Activated B cell treated with CpG ODN at 0.5 μM for 24 hours (primary cell): ENCODE measurements at places on chromosomes 7 and 10. TPM values are rescaled to one million over a fixed set of nuclear protein-coding genes. Genes with fewer than 3 reads are reported as not detected.

DNA sequence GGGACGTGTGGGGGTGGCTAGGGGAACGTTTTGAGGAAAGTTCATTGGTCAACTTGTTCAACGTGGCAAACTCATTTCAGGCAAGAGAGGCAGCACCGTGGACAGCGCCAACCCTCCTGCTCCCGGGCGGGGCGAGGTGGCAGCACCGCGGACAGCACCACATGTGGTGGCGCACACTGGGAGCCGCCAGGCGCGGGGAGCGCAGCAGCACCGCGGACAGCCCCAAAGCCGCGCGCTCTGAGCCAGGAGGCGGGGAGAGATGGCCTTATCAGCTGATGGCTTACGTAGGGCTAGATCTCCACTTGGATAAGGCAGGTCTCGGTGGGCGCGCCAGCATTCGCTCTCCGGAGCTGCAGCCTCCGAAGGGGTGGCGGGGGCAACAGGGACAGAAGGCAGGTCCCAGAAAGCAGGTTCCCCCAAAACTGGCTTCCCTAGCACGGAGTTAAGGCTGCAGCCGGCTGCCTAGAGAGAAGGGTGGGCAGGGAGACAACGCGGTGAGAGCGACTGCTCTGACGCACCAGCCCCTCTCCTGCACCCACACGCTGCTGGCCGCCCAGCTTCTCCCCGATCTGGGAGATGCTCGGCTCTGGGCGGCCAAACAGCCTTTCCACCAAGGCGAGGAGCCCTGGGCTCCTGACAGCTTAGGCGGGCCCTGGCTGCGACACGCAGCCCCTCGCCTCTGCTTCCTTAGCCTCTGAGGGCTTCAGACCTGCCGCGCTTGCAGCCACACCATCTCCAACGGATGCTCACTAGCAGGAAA is at the start of gene HTR5A:
TSS of gene HTR5A (plus strand) at position 333 of the 760 bp plus-strand sequence. CDS start 576 bp downstream, outside the sequence.
- DNase-seq, result peak; percentile 32

- no peak for DNase-seq
Measured at GRCh38 chr10:87960230-87960629, 96.8 kb downstream of the PTEN start.

DNA sequence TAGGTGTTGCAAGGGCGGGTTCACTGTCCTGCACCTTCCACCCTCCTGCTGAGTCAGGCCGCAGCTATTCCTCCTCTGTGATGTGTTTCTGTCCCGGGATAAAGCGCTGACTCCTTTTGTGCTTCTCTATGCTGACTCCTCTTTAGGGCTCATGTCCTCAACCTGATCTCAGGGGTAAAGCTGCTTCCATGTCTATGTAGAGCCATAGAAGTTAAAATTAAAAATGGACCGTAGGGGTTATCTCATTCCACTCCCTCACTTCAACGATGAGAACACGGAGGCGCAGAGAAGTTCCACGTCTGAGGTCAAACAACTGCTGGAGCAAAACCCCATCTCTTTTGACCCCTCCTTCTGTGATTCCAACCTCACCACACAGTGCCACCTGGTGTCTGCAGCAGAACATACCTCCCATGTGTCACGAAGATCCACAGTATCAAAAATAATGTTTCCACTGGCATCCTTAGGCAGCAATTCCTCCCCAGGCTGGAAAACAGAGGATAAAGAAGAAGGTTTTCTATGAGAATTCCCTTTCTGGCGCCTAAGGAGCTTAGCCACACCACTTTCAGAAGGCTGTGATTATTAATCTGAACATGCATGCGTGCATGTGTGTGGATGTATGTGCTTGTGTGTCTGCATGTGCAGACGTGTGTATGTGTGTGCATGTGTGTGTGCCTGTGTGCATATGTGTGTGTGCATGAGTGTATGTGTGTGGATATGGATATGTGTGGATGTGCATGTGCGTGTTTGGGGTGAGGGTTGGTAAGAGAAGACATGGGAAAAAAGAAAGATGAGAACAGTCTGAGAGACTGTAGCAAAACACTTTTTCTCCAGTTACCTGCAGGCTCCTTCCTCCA is 81.2 kb upstream of the UCN3 start:
- no peak for DNase-seq

DNA sequence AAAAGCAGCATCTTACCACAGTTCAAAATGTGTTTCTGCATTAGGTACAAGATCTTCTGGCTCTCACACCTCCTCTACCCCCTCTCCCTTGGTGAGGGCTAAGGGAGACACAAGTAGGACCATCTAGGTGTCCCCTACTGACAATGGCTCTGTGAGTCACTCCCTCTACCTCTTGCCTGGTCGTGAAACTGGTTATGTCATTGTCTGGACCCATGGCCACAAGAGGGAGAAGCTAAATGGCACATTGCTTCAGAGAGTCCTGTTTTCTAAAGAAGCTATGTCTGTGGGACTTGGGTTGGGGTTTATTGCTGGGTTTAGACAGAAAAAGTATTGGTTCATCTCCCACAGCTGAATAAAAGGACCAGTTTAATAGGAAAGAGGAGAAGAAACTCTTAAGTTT is 4.0 kb upstream of the PLXNA4 start:
- no peak for DNase-seq

DNA sequence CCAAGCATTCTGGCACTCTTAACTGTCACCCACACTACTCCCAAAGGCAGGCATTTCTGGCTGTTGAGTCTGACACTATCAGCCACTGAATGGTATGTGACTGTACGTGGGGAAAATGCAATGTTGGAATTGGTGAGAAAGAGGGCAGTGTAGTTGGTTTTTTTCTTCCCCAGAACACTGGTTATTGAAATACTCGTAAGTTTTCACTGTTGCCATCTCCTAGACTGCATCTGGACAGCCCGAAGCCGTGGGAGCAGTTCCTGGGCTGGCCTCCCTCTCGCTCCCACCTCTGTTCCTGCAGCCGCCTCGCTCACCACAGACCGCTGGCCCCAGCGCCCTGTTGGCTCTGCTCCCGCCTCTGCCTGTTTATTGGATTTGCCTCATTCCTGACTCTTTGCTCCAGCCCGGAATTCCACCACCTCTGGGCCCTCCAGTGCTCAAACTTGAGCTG is 5.7 kb downstream of the PLCE1 start:
- no peak for DNase-seq

PARD3 gene
- 0.11 and 0.12 TPM in 2 replicates for total RNA-seq

- no peak for DNase-seq
Measured at GRCh38 chr7:107206136-107206535, 37.3 kb downstream of the HBP1 start.

DNA sequence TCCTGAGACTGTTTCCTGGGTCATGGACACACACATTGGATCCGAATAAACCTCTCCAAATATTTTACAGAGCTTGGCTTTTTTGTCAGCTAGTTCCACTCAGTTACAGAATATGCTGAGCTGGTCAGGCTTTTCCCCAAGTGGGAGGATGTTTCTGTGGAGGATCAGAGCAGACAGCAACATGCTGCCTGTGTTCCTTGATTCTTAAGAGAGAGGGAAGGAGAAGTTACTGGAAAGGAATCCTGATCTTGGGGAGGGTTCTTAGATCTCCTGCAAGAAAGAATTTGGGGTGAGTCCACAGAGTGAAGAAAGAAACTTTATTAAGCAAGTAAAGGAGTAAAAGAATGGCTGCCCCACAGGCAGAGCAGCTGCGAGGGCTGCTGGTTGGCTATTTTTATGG is 76.8 kb upstream of the RPA3 start:
- no peak for DNase-seq

CRHR2 gene
- total RNA-seq, result not detected in 2 replicates
